ENCODE measurements at places on chromosomes 4 and X. TPM values are rescaled to one million over a fixed set of nuclear protein-coding genes. Genes with fewer than 3 reads are reported as not detected.

The KCNE5 gene
- total RNA-seq: 1.0 TPM

The SLC6A8 gene
- total RNA-seq: 24.0 TPM

The ZRSR2 gene
- total RNA-seq: 3.3 TPM

The AFP gene
- 0.58 TPM for total RNA-seq

The CCNG2 gene
- 26.9 TPM for total RNA-seq

The MGARP gene
- total RNA-seq: 16.0 TPM

The BEX5 gene
- total RNA-seq: not detected

The FGFBP1 gene
- total RNA-seq: not detected

The NDP gene
- not detected for total RNA-seq

The VCX2 gene
- total RNA-seq: not detected

The KCND1 gene
- total RNA-seq: 3.5 TPM

The CSN1S1 gene
- not detected for total RNA-seq

The MAP3K15 gene
- not detected for total RNA-seq

The DCHS2 gene
- not detected for total RNA-seq

The ARR3 gene
- total RNA-seq: not detected

The GPR78 gene
- 0.35 TPM for total RNA-seq

The ATP1B4 gene
- total RNA-seq: not detected

The TFE3 gene
- total RNA-seq: 59.0 TPM

The ERVMER34-1 gene
- 0.68 TPM for total RNA-seq

The MAGEE2 gene
- total RNA-seq: not detected

The CFP gene
- 0.70 TPM for total RNA-seq

The TDO2 gene
- not detected for total RNA-seq

The MAP9 gene
- total RNA-seq: 8.1 TPM

The SCD5 gene
- total RNA-seq: 13.9 TPM
